OCI-LY7 (cell line): ENCODE measurements at places on chromosomes 5 and 9. TPM values are rescaled to one million over a fixed set of nuclear protein-coding genes. Genes with fewer than 3 reads are reported as not detected.

- peak; percentile 85 for DNase-seq
Measured at GRCh38 chr9:32603914-32604852, 31.2 kb upstream of the NDUFB6 start.

- DNase-seq: no peak
Measured at GRCh38 chr5:81650987-81651386, 99.9 kb downstream of the SSBP2 start.

GRCh38 chr5:142823126-142823525, 52.9 kb downstream of the ARHGAP26 start:
- DNase-seq: no peak

GGTA1 gene
- total RNA-seq: not detected in 2 replicates

GRCh38 chr9:127562841-127563401, 49.2 kb upstream of the STXBP1 start:
- no peak for DNase-seq

THBS4 gene
- 3.9 and 4.2 TPM in 2 replicates for total RNA-seq

AGXT2 gene
- not detected in 2 replicates for total RNA-seq

DNA sequence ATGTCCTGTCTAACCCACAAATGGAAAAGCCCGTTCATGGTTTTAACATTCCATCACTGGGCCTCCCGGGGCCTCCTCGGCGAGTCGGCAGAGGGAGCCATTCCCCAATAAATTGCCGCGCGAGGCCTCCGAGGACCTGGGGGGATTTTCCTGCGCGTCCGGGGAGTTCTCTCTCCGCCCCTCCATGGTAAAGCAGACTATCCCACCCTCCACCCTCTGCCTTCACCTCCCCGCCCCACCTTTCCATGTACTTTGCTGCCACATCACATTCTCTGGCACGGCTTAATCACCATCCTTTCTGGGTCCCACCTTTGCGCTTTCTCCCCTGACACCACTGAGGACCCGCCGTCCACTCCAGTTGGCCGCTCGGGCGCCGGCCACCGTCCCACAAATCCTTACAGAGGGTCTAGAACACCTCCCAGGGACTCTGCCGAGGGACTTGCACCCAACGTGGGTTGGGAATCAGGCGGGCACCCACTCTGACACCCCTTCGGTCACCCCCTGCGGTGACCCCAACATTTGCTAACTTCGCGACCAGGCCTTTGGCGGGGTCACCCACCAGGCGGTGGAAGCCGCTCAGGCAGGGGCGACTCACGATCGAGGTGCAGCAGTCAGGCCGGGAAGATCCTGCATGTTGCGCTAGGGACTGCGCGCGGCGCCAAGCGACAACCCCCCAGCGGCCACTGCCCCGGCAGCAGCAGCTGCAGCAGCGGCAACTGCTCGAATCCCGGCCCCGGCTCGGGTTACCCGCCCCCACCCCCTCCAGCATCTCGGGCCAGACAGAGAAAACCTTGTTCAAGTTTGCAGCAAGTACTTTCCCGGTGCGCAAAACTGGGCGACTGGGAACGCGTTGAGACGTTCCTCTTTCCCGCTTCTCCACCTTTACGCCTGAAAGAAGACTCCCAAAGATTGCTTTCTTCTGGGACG, at the start of gene MEGF10:
Gene MEGF10, plus strand, starts transcription at position 778 of the 927 bp plus-strand sequence. CDS start 40,513 bp downstream, outside the sequence.
- no peak for DNase-seq

- no peak for DNase-seq
Measured at GRCh38 chr5:180467028-180467975, 26.9 kb upstream of the CNOT6 start.

C5orf58 gene
- total RNA-seq: not detected in 2 replicates

DNA sequence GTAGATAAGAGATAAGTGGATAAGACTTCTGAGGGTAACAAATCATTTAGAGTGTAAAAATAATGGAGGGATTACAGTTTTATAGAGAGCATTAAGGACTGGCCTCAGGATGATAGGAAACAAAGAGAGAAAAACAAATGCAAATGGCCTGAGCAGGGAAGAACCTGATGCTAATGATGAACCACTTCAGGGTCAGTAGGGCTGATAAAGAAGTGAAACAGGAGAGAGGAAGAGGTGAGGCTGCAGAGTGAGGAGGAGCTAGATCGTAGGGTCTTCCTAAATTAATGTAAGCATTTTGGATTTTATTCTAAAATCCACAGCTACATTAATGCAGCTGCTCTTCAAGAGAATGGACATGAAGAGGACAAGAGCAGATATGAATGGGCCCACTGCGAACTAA, 698.0 kb upstream of the MEF2C start:
- no peak for DNase-seq

DNA sequence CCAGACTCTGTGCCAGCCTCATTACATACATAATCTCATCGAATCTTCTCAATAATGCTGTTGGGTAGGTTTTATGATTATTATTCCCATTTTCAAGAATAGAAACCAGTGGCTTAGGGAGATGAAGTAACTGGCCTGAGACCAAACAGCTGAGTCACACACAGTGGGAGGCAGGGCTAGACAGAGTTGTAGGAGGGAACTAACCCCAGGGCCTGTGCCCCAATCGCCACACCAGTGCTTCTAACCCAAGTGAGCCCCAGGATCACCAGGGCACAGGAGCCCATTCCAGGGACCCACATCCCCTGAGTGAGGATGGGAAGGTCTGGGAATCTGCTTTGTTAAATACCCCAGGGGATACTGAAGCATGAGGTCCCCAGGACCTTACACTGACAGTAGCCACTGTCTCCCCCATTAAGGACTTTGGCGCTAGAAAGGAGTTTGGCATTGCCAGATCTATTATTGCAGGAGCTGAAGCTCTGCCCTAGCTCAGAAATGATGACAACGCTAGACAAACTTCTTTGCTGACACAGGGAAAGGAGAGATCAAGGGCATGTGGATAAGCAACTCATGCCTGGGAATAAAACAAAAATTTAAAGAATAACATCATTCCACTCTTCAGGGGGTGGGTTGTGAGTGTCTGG, 63.8 kb upstream of the PPARGC1B start:
- no peak for DNase-seq

RANBP3L gene
- total RNA-seq: not detected in 2 replicates

DNA sequence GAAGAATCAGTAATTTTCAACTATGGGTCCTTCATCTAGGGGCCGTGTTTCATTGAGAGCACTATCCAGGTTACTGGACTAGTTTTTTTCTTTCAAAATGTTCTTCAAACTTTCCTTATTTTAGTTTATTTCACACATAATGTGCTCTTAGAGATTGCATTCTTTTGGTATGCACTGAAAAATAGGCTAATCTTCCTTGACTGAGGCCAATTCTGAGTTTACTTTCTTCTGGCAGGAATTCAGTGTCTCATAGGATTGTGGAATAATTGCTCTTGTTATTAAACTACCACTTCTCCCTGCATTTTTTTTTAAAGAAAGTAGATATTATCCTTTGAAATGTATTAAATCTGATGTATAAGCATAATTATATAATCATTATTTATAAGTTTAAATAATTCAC, 624.5 kb downstream of the RAB3C start:
- DNase-seq: no peak

NUTM2F gene
- not detected in 2 replicates for total RNA-seq

FAM151B gene
- total RNA-seq: not detected in 2 replicates

FYB1 gene
- total RNA-seq: not detected in 2 replicates

BRINP1 gene
- not detected in 2 replicates for total RNA-seq

FBLL1 gene
- not detected in 2 replicates for total RNA-seq

GRCh38 chr9:124399323-124399967, 15.8 kb downstream of the PSMB7 start:
- no peak for DNase-seq

DNA sequence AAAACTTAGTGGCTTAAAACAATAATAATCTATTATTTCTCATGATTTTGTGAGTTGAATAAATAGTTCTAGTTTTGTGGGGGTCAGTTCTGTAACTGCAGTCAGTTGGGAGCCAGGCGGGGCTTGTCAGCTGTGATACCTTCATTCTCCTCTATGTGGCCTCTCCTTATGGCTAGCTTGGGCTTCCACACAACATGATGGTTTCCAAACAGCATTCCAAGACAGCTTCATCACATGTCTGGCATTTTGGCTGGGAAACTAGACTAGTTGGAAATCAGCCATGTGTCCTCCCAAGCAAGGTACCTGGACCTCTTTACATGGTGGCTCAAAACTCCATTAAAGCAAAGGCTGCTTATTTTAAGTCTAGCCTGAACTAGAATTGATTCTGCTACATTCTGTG, 61.4 kb upstream of the RANBP3L start:
- no peak for DNase-seq

DNA sequence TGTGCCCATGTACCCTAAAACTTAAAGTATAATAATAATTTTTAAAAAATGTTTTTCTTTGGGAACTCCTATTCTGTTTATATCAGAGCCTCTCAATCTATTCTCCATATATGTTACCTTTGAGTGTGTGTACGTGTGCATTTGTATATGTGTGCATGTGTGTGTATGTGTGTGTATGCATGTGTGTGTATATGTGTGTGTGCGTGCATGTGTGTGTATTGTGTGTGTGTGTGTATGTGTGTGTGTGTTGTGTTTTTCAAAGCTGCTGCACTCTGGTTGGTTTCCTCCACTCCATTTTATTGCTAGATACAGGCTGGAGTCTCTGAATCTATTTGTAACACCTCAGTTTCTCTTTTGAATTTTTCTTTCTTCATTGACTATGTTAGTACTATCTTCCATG, 20.0 kb downstream of the SURF6 start:
- no peak for DNase-seq

SWI5 gene
- total RNA-seq: 16.8 and 18.2 TPM in 2 replicates

BTNL3 gene
- not detected in 2 replicates for total RNA-seq

CCDC187 gene
- not detected in 2 replicates for total RNA-seq

DNA sequence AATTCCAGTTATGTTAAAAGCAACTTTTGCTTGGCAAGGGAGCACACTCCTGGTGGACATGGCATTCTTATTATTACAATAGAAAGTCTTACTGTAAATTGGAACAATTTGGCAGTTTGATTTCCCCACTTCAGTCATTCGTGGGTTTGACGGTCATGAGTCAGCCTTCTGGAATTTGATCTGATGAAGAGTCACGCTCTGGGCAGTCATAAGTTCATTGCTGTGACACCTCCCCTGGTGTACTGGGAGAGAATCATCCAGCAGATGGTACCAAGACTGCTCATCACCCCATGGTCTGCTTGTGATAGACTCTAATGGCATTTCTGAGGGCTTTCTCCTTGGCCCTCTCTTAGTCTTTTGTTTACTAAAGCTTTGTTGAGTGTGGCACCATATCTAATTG, 53.8 kb downstream of the GLRA1 start:
- DNase-seq: no peak

FIBCD1 gene
- not detected in 2 replicates for total RNA-seq

NTRK2 gene
- not detected in 2 replicates for total RNA-seq

- DNase-seq: peak; percentile 56
Measured at GRCh38 chr5:173743641-173744343, 127.3 kb upstream of the BOD1 start.

GRCh38 chr5:14424011-14424685, 157.4 kb upstream of the OTULINL start:
- DNase-seq: no peak

GRCh38 chr5:5371957-5372356, 50.5 kb upstream of the ICE1 start:
- DNase-seq: no peak

DNA sequence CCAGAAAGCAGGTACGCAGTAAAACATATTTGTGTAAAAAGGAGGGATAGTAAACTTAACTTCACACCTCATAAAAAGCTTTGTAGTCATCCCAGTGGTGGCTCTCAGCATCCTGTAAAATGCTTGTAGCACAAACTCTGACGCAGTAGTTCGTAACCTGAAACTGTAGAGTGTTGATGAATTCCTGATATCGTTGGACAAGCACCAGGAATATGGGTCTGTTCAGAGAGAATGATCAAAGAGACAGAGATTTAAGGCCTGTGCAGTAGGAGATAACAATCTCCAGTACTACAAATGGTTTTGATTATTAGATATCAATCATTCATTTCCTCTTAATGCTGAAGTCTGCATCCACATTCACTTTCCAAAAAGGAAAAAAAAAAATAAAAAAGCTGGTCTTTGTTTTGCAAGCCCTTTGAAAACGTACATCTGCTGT, 148.5 kb downstream of the KIAA0825 start:
- DNase-seq: no peak

- DNase-seq: no peak
Measured at GRCh38 chr5:154442801-154443200, 3.0 kb upstream of the SAP30L start.

DNA sequence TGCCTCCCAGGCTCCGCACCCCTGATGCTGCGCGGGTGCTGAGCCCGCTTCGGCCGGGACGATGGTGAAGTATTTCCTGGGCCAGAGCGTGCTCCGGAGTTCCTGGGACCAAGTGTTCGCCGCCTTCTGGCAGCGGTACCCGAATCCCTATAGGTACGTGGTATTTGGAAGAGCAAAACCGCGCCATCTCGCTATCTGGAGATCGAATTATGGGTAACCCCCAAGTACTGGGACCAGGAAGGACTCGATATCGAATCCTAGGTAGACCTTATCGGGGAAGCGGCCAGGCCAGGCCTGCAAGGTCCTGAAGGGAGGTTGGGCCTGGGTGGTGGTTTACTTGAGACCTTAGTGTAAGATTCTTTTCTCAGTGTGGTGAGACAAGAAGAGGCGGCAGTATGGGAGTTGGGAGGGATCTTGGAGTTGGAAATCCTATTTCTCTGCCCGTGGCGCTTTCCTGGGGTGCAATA, 359 bp downstream of the PRELID1 start:
- peak; percentile 28 for DNase-seq

DNA sequence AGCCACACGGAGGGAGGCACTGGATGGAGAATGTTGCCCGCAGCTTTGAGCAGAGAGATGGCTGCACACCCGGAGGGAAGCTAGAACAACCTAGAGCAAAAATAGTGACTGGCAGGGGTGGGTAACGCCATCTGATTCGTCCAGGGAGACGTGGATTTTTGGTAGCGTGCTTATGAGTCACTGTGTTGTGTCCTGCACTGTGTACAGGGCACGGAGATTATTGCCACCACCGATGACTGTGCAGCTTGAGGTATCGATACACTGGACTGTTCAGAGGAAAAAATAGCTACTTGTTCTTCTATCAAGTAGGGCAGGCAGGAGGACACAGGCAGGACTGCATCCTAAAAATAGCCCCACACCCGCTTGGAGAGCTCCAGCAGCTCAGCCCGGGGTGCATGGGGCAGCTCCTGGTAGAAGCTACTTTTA, 6.0 kb downstream of the UBE2QL1 start:
- DNase-seq: no peak

GRCh38 chr5:14928661-14929060, 57.1 kb upstream of the ANKH start:
- DNase-seq: no peak
